H4 (cell line): ENCODE measurements at places on chromosomes 13 and 19. TPM values are rescaled to one million over a fixed set of nuclear protein-coding genes. Genes with fewer than 3 reads are reported as not detected.

GIPR gene
- total RNA-seq: not detected in 2 replicates

GRCh38 chr13:76868371-76868770 is 17.8 kb downstream of the KCTD12 start:
- DNase-seq: no peak

DNA sequence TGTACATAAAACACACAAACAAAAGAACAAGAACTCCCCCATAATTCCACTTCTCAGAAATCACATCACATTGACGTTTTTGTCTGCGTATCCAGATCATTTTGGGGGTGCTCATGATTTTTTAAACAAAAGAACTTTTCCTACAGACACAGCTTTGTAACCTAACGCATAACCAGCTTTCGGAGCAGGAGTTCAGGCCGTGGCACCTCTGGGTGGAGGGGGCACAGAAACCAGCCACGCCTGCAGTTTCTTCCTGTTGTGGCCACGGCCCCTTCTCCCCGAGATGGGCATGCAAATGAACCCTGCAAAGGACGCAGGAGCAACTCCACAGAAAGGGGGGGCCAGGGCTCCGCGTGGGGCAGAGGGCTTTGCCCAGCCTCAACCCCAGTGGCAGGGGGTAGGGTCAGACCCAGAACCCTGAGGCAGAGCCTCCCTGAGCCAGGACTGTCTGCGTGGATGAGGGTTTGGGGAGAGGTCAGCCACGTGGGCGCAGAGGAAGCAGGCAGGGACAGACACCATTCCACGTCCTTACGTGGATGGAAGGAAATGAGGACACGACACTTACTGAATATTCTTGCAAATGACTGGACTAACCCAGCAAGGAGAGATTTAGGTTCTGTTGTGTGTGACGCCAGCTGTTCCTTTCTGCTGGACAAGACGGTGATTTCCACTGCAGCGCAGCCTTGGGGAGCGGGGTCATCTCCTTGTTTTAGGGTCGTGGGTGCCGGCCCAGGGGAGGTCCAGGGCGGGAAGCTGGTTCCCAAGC is 64.4 kb downstream of the RASA3 start:
- DNase-seq: no peak

PSG4 gene
- 4.6 and 6.8 TPM in 2 replicates for total RNA-seq

ZNF442 gene
- total RNA-seq: 0.72 and 5.2 TPM in 2 replicates

- no peak for DNase-seq
These were observed 74.6 kb downstream of the GNG7 start for GRCh38 chr19:2627855-2628254.
